ENCODE measurements at places on chromosomes 2 and 18. TPM values are rescaled to one million over a fixed set of nuclear protein-coding genes. Genes with fewer than 3 reads are reported as not detected.

C2orf42 gene
- polyA plus RNA-seq, result 19.0 TPM

SRD5A2 gene
- polyA plus RNA-seq, result 0.03 TPM

- no peak for DNase-seq
Measured at GRCh38 chr2:69946351-69947324, 14.8 kb downstream of the ASPRV1 start.

DNA sequence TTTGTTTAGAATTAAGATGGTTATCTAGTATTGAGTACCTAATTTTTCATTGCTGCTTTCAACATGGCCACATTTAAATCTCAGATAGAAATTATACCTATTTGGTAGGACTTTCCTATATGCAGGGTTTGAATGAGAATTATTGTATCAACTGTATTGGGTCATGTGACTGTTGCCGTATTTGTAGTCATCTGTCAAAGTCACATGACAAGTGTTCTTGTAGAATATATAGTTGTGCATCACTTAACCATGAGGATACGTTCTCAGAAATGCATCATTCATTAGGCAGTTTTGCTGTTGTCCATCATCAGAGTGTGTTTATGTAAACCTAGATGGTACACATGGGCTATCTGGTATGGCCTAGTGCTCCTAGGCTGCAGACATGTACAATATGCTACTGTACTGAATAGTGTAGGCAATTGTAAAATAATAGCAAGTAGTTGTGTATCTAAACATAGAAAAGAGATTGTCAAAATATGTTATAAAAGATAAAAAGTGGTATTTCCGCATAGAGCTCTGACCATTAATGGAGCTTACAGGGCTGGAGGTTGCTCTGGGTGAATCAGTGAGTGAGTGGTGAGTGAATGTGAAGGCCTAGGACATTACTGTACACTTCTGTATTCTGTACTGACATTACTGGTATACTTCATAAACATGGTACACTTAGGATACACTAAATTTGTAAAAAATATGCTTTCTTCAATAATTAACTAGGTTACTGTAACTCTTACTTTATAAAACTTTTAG is 123.7 kb downstream of the MAP4K4 start:
- no peak for DNase-seq

GRCh38 chr2:192082121-192082520 is 112.6 kb downstream of the TMEFF2 start:
- DNase-seq, result no peak

DNA sequence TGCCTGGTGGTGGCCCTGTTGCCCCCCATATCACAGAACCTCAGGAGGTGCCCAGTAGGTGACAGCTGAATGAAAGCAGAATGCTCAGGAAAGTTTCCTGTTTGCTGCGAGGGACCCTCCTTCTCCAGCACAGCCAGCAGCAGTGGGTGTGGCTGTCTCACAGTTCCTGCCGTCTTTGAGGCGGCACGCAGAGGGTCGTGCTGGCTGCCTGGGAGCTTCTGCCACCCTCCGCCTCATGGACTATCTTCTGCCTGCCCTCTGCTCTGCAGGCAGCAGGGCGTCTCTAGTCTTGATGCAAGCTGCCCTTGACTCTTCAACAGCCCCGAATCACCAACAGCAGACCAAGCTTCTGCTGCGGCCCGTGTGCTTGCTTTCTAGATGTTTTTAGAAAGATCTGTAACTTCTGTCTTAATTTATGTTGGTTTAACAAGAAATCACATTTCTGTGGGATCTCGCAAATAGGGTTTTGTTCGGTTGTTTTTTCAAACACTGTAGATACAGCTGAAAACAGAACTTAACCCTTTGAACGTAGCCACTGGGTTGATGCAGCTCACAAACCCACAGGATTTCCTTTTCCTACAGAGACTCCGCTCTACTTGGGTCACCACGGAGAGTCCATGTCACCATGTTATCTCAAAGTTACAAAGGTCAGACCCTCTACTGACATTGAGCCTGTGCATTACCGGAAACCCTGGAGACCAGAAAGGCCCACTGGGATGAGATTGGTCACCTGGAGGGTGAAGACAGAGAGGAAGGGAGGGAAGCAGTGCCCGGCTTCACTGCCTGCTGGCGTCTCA is 144.9 kb downstream of the ACOXL start:
- no peak for DNase-seq

Data from left renal pelvis (tissue), 4 donors.